Keratinocyte (primary cell): ENCODE measurements at places on chromosomes 3 and 15. TPM values are rescaled to one million over a fixed set of nuclear protein-coding genes. Genes with fewer than 3 reads are reported as not detected.

DNA sequence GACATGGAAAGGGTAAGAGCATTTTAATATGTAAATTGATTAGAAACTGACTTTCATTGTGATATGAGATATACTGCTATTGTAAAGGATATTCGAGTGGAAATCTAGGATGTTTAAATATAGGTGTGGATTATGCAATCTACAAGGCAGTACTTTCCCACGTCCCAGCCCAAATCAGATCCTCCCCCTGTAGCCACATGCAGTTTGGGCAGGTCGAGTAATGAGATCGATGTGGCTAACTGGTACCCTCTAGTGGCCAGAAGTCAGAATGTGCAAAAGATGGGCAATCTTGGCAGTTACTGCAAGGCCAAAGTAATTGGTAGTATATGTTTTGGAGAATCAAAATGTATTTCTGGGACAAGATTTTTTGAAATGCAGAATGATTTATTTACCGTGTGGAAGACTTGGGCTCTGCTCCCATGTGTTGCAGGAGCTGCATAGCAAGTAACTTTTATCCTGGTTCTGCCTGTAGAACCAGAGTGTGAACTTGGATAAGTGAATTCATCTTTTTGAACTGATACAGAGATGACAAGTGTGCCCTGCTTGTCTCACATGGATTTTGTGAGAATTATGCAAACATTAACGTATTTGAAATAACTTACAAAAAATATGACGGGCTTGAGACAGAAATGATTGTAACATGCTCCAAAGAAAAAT is 94.5 kb upstream of the ADAMTSL3 start:
- DNase-seq = peak; percentile 32

DNA sequence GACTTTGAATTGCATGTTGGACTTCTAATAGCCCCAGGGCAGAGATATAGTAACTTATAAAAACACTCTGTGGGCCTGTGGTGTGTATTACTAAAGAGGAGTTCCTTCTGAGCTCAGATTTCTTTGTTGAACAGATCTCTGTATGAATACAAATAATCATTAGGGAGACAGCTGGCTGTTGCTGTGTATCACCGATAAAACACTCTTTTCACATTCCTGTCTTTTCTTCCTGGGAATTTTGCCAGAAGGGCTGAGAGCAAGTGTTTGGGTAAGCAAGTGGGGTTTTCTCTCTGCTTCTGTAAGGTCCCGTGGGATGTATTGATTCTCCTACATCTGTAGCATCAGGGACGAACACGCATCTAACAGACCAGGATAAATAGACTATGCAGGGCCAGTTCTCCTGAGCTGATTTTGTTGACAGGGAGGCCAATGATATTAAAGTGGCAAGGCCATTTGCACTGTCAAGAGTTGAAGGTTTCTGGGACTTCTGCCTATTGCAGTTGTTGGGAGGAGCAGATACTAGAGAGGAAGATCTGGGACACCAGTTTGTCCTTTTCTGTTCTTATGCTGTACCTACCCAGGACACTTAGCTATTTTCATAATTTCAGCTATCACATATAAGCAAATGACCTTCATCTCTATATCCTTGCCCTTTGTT is 225.9 kb upstream of the CD96 start:
- DNase-seq = no peak

PLOD2 gene
- 14.3 to 30.0 TPM (median 22.3 TPM) in 3 replicates for polyA plus RNA-seq

DNA sequence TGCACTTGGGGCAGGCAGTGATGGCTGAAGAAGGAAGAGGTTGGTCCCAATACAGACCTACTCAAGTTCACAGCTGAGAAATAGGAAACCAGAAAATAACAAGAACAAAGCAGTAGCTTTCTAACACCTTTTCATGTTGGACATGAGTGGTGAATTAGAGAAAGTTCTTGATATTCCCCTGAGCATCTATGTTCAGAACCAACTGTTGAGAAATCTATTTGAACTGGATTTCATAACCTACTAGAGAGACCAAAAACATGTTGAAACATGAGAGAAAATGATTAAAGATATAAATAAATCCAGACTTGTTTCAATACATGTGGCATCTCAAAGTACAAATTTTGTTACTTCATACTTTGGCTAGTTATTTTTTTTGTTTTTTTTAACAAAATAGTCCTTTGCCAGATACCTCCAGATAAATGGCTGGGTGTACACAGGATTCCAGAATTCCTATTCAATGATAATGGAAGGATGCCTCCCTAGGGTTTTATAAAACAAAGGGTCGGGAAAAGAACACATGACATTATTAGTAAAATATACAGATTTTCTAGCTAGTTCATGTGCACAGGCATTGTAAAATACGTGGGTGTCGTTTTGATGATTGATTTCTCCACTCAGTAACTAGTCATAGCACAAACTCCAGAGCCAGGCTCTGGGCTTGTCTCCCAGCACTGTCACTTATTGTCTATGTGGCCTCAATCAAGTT is 34.4 kb upstream of the TNFSF10 start:
- DNase-seq = no peak

TFDP2 gene
- 17.0 to 57.4 TPM (median 40.6 TPM) in 3 replicates for polyA plus RNA-seq

DNA sequence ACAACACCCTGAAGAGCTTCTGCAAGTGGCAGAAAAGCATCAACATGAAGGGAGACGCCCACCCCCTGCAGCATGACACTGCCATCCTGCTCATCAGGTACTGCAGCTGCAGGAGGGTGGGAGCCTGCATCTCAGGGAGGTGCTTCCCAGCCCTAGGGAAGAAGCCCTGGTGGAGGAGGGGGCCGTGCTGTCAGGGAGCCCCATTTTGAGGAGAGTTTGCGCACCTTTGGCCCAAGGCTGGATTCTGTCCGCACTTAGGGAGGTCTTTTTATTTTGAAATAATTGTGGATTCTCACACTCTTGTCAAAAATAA is 42.1 kb downstream of the SAXO2 start:
- DNase-seq = no peak

IQCH gene
- 2.2 to 3.0 TPM (median 2.6 TPM) in 3 replicates for polyA plus RNA-seq

DNA sequence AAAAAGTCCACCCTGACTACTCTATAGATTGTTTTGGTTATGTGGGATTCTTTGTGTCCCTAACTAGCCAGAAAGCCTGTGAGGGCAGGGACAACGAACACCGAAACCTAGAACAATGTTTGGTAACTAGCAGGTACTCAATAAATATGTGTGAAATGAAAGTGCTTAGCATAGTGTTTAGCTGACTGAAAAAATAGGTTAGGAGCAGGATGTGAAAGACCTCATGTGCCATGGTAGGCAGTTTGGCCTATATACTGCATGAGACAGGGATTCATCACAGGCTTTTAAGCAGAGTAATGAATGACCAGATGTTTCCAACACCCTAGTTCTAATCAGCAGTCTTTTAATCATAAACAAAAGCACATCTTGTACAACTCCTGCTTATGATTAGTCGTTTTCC is 64.2 kb downstream of the MYO5A start:
- DNase-seq = no peak
